ENCODE measurements at places on chromosomes 11 and 22. TPM values are rescaled to one million over a fixed set of nuclear protein-coding genes. Genes with fewer than 3 reads are reported as not detected.

DNA sequence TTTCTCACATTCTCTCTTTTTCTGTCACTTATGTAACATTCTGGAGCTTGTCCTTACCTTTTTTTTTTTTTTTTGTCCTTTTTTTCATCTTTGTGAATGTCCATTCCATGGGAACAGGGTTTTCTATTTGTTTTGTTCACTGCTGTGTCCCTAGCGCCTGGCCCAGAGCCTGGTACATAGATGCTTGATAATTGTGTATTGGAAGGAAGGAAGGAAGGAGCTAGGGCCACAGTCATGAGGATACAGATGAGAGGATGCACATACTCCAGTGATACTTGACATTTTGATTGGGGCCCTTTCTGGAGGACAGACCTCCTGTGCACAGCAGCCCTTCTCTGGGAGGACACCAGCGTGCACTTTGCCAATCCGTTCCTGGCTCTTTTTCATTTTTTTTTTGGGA, 68.9 kb downstream of the KIAA1671 start:
- no peaks in the 10 kb centered on the region for H3K4me1 ChIP-seq
- H3K27me3 ChIP-seq: no peaks in the 10 kb centered on the region
- H3K4me3 ChIP-seq: no peak overlapping the region
- no peak for DNase-seq
- no peak overlapping the region for H3K27ac ChIP-seq

DNA sequence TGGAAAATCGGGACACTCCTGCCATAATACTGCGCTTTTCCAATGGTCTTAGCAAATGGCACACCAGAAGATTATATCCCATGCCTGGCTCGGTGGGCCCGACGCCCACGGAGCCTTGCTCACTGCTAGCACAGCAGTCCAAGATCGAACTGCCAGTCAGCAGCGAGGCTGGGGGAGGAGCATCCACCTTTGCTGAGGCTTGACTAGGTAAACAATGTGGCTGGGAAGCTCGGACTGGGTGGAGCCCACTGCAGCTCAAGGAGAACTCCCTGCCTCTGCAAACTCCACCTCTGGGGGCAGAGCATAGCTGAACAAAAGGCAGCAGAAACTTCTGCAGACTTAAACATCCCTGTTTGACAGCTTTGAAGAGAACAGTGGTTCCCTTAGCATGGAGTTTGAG, 15.6 kb downstream of the PTH start:
- H3K27ac ChIP-seq: no peak overlapping the region
- DNase-seq: no peak
- H3K4me3 ChIP-seq: no peak overlapping the region
- no peaks in the 10 kb centered on the region for H3K27me3 ChIP-seq
- H3K36me3 ChIP-seq: no peaks in the 10 kb centered on the region
- H3K4me1 ChIP-seq: no peaks in the 10 kb centered on the region

KDELR3 gene
- 24.0 TPM for total RNA-seq

FOXRED2 gene
- 11.1 TPM for total RNA-seq

All from aorta (tissue), 5 donors.